NCI-H524 (cell line): ENCODE measurements at places on chromosomes 5 and 9.
A peak's percentile ranks its signal among the peaks of the same experiment; 100 is the strongest.

DNA sequence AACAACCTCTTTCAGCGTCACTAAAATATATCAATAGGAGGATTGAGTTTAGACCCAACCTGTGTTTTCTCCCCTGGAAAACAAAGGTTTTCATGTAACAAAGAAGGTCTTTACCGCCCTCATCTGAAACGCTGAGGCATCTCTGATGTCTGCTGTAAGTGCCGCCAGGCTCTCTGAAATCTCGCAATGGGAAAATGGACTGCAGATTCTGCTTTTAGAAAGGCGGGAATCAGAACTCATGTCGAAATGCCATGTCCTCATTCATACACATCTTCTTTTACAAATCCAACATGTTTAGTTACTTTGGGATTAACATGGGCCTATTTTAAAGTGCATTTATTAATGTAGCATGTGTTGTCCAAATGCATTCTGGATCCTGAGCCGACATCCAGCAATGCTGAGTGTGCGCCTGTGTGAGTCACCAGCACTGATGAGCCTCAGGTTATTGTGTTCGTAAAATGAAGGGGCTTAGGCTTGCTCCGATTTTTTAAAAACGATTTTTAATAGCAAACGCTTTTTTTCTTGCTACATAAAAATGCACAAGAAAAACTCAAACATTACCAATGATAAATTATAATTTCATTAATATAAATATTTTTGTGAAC, 51.9 kb upstream of the PLEKHG4B start:
- DNase-seq: no peak

GRCh38 chr9:109242741-109243140, 75.7 kb upstream of the FRRS1L start:
- peak; percentile 60 for DNase-seq

GRCh38 chr5:56164376-56164775, 68.8 kb downstream of the ANKRD55 start:
- DNase-seq: no peak

DNA sequence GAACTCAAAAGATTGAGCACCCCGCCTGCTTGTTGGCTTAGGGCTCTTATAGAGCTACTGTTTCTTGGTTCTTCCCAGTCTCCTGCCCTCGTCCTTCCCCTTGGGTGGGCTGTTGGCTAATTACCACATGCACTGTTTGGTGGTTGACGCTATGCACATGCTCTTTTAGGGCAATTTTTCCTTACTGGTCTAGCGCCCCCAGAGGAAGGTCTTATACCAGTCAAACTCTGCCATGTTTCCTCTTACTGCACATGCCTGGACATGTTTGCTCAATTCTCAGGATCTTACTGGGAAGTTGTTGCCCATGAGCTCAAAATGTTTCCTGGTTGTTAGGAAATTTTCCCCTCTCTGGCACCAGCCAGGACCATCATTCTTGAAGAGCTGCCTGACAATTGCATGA, 101.9 kb downstream of the SLC28A3 start:
- no peak for DNase-seq

DNA sequence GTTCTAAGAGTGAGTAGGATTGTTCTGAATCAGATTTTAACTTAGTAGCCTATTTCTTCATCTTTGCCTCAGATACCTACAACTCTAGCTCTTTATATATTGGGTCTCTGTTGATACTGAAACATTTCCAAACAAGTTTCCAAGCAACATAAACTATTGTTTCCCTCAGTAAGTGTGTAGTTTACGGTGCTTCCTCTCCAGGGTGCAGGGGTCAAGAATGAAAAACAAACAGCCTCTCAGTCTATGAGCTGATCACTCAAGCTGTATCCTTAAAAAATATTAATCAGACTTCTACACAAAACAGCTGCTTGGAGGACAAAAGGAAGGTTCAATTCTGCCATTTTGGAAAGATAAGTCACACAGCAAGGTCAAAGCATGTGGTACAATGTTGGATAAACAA, 75.0 kb downstream of the ADAMTS12 start:
- DNase-seq: no peak

- no peak for DNase-seq
Measured at GRCh38 chr9:112037281-112038016, 137.6 kb downstream of the SUSD1 start.

GRCh38 chr9:120562861-120563443, 17.0 kb downstream of the CDK5RAP2 start:
- no peak for DNase-seq

GRCh38 chr9:124741662-124742061, 29.4 kb downstream of the NR6A1 start:
- no peak for DNase-seq

DNA sequence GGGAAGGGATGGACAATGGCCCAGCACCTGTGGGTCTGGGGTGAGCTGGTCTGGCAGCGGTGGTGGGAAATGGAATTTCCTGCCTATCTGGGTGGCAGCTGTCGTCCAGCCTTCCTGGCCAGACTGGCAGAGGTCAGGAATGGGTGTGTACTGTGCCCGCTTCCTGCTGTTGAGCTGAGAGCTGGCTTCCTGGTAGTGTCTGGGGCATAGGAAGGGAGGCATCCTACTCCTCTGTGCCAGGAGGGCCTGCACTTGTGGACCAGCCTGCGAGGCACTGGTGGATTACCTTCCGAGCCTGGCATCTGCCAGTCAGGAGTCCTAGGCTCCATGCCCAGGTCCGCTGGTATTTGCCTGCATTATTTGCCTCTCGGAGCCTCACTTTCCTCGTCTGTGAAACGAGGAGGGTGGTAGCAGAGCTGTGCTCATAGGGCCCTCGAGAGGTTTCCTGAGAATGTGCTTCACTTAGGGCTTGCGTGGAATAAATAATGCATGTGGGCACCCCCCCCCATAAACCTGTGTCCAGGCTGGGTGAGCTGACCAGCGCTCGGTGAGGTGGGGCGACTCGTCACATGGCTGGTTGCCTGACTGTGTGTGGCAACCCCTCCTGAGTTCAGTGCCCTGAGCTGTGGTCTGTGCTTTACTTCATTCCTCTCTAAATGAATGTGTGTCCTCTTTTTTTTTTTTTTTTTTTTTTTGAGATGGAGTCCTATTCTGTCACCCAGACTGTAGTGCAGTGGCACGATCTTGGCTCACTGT, 47.7 kb downstream of the HMCN2 start:
- DNase-seq: no peak

- DNase-seq: no peak
Measured at GRCh38 chr5:72957337-72957736, 1.5 kb downstream of the FCHO2 start.

DNA sequence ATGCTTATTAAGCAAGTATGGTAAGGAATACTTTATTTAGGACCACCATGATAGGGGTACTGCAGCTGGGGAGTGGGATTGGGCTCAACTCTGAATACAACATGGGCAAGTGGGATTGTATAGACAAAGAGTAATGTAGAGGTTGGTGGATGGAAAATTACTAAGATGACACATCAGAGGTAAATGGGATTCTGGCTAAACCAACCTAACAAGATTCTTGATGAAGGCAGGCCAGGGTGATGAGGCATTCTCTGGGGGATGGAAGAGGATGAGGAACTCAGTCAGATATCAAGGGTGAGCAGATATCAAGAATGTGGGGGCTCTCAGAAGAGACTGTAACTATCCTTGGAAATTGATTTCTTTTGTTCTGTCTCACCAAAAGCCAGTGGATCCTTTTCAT, 107.2 kb downstream of the NMUR2 start:
- no peak for DNase-seq

- no peak for DNase-seq
Measured at GRCh38 chr9:79104216-79104615, 467.5 kb upstream of the TLE4 start.

DNA sequence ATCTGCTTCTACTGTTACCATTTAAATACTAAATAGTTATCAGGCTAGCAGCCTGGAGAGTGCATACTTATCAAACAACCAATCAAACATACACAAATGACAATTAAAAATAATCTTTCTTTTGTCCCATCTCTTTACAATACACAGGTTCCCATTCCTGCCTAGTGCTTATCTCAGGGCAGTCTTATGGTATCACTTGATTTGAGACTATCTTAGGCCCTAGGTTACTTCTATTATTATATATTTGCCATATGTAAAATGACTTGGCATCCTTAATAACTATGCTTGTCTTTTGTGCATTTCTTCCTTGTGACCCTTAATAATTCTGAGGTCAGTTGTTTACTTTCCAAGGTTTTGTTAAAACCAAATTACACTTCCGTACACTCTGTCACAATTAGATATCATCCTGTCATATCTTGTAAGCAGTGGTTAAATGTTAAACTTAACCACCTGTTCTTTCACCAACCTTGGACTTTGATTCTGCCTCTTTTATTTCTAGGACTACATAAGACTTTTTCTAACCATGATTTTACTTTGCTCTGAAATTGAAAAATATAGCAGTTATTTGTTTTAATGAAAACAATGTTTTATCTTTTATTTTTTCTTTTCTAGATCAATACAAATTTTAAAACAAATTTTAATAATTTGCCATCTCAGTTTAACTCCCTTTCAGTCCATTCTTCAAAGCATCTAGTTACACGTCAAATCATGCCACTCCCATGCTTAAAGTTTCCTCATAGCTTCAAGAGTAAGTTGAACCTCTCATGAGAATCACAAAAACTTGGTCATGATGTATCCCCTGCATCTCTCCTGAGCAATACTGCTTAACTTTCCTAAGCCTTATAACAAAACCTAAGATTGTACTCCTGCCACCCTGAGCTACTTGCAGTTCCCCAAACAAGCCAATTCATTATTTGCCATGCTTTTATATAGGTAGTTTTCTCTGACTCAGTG, 281.3 kb downstream of the HCN1 start:
- DNase-seq: no peak

GRCh38 chr5:17801595-17801994, 167.3 kb downstream of the TAF11L14 start:
- no peak for DNase-seq

GRCh38 chr5:17216974-17217492, 398 bp upstream of the BASP1 start:
- DNase-seq: peak; percentile 78

DNA sequence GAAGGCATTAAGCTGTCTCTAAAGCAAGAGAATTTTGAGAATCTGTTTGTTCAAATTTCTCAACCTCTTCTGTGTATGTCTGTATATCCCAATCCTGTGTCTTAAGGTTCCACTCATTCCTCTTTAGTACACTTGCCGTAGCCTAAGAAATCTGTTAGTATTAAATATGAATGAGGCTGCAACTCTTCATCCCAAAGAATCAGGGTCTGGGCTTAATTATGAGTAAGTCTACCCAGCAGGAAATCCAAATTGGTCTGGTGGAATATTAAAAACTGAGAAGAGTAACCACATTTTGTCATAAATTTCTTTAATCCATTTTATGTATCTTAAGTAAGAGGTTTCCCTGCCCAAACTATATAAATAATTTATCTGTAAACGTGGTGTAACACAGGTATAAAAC, 1171.2 kb downstream of the CDH12 start:
- no peak for DNase-seq

DNA sequence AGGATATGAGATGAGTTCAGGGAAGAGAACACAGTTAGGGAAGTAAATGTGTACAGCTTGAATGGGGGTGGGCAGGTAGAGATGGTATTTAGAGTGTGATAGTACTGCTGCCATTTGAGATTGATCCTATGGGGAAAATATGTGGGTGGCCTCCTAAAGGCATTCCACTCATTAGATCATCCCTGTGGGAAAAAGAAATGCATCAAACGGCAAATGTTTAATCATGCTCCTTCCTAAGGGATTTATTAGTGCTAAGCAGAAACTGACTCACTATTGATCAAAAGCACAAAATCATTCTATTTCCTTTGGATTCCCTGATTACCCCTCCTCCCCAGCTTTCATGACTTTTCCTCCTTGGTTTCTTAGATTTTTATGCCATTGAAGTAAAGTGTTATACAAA, 36.4 kb upstream of the SMC5 start:
- DNase-seq: no peak

DNA sequence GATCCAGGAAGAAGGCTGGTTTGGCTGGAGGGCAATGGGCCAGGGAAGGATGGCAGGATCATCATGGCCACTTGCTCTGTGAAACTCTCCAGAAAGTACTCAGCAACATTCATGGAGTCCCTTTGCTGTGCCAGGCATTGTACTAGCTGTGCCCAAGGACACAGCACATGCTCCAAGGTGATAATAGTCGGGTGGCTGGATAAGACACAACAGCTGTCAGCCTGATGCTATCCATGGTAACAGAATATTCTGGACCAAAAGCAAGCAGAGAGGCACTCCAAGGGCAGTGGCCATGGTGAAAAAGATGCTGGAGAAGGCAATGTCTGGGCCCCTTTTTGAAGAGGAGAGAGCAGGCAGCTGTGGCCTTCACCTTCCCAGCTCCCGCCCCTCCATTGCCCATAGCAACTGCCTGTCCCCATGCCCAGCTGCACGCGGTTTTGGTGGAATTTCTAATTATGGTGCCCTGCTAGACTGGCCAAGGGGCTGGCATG, 113.8 kb upstream of the CPEB4 start:
- DNase-seq: no peak

DNA sequence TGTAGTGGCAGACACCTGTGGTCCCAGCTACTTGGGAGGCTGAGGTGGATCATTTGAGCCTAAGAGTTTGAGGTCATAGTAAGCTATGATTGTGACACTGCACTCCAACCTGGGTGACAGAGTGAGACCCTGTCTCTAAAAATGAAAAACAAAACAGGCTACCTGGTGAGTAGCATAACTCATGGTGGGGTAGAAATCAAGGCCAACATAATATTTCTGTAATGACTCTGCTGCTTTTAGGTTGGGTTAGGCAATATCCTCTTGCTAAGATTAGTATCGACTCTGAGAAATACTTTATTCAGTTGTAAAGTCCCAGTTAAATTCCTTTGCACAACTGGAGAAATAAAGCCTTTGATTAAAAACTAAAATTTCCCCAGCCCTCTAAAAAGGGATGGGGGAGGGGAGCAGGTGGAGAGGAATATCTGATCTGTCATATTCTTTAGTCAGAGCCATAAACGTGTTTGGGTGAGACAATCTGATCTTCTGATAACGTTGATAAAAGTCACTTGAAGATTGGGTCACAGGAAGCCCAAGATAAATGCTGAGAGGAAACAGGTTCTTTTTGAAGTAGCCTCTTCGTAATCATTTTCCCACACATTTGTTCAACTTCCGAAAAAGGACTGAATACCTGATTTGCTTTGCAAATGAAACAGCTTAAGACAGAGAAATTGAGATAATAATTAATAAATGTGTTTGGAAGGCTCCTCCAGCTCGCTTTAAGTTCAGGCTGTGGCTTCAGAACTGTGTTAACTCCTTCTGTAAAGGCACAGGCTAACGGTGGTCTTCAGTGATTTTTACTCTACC, 14.9 kb downstream of the IL4 start:
- DNase-seq: no peak
